ENCODE measurements at places on chromosomes 13 and 19.

- DNase-seq = peak; percentile 41
Observed at GRCh38 chr13:46728777-46729176, 68.2 kb downstream of the ESD start.

DNA sequence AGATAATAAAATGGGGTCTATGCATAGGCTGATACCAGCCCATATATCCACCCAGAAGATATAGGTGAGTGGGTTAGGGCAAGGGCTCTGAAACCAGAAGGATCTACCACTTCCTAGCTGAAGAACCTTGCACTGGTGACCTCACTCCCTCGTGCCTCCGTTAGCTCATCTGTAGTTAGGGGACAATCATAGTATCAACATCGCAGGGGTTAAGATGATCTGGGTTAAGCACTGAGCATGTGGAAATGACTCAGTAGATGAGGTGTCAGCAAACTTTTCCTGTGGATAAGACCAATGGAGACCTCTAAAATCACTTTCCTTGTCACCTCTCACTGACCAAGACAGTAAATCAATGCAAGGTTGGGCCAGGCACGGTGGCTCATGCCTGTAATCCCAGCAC is 30.5 kb downstream of the TNFSF14 start:
- DNase-seq = peak; percentile 76

- no peak for DNase-seq
Observed at GRCh38 chr19:51572908-51573307, 1.8 kb downstream of the ZNF175 start.

DNA sequence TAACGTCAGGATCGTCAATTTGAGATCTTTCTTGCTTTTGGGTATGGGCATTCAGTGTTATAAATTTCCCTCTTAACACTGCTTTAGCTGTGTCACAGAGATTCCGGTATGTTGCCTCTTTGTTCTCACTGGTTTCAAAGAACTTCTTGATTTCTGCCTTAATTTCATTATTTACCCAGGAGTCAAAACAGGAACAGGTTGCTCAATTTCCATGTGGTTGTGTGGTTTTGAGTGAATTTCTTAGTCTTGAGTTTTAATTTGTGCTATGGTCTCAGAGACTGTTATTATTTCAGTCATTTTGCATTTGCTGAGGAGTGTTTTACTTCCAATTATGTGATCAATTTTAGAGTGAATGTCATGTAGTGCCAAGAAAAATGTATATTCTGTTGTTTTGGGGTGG is 153.1 kb downstream of the PCDH17 start:
- DNase-seq = no peak

GRCh38 chr13:21615427-21615826 is 11.5 kb upstream of the MICU2 start:
- DNase-seq = no peak

DNA sequence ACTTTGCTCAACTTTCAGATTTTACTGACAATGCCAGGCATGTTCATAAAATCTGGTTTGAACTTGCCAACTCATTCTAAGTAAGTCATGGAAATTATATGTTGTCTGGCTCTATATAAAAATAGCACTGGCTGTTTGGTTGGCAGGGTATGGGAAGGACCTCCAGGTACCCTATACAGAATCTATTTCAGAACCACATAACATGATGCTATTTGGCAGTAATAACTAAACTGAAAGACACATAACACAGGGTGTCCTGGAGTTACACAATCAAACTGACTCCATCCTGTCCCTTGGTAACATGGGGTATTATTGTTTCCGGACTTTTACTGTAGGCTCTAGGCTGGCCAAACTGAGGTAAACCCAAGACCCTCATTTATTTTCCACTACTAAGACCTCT is 248.8 kb downstream of the RGCC start:
- no peak for DNase-seq

- no peak for DNase-seq
Observed at GRCh38 chr13:71871176-71871754, 4.3 kb upstream of the DACH1 start.

GRCh38 chr13:40665126-40666044 is 1.1 kb downstream of the FOXO1 start:
- peak; percentile 25 for DNase-seq

DNA sequence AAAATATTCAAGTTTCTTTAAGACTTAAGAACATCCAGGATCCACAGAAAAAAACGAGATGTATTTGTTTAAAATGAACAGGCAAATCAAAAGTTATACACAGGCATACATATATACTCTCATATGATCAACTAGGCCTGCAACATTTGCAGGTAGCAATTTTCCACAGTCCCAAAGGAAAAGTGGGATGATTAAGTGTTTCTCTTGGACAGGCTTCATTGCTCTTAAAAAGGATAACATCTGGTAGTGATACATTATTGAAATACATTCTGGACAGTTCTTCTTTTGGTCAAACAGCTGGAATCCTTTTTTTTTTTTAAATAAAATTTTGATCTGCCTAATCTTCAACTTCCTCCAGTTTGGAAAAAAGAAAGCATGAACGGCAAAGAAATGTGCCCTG is 114.8 kb upstream of the TDRD3 start:
- no peak for DNase-seq

- no peak for DNase-seq
Observed at GRCh38 chr19:51573331-51573730, 2.2 kb downstream of the ZNF175 start.

DNA sequence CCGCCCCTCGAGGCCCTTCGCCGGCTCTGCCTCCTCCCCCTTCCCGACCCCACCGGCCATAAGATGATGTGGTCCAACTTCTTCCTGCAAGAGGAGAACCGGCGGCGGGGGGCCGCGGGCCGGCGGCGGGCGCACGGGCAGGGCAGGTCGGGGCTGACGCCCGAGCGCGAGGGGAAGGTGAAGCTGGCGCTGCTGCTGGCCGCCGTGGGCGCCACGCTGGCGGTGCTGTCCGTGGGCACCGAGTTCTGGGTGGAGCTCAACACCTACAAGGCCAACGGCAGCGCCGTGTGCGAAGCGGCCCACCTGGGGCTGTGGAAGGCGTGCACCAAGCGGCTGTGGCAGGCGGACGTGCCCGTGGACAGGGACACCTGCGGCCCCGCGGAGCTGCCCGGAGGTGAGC is 1.4 kb downstream of the CACNG6 start:
- DNase-seq = no peak

DNA sequence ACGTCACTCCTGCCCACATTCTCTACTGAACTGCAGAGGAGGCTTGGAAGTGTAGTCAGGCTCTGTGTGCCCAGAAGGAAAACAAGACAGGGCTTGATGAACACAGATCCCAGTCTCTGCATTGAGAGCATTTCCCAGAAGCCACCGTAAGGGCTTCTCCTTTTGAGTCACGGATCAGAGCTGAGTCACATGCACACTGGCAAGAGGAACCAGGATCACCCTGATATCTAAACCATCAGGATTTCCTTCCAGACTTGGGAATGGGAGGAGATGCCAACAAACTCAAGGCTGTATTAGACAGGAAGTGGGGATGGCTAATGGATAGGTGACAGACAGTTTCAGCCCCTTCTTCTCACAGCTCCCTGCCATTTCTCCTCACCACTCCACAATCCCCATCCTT is 17.7 kb upstream of the FBXO17 start:
- DNase-seq = no peak

DNA sequence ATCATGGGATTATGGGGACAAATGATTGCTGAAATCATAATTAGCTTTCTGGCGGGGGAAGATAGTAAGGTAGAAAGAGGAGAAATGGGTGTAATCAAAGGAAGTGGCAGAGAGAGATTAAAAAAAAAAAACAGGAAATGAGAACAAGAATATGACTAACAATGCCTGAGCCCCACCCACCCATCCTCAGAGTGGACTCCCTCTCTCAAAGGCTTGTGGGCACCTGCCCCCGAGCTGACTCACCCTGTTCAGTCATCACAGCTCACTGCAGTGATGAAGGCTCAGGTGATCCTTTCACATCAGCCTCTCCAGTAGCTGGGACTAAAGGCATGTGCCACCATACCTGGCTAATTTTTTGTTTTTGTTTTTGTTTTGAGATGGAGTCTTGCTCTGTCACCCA is 26.4 kb upstream of the TPT1 start:
- peak; percentile 94 for DNase-seq

DNA sequence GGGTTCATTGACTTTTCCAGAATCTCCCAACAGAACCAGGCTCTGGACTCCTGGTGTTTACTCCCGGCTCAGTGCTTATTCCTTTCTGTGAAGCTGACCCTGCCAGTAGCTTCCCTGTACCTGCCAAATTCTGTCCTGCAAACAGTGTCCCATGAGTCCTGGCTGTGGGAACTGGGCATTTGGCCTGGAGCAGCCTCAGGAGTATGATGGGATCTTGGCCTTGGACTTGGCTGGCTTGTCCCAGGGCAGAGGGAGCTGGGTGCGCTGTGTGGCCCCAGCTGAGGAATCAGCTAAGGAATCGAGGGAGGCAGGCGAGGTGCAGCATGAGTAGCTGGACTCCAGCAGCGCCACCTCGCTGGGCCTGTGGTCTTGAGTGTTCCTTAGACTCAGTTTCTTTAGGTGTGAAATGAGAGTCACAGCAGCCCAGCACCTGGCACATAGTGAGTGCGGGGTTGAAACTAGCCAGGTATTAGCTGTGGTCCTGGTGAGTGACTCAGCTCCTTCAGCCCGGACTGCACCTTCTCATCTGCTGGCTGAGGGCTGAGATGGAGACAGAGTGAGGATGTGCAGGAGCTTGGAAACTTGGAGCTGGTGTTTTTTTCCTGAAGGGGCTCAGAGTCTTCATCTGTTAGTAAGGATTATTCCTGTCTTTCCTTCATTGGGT is 10.4 kb downstream of the CLASRP start:
- DNase-seq = no peak

- DNase-seq = no peak
Observed at GRCh38 chr19:3707868-3708206, 347 bp upstream of the TJP3 start.

DNA sequence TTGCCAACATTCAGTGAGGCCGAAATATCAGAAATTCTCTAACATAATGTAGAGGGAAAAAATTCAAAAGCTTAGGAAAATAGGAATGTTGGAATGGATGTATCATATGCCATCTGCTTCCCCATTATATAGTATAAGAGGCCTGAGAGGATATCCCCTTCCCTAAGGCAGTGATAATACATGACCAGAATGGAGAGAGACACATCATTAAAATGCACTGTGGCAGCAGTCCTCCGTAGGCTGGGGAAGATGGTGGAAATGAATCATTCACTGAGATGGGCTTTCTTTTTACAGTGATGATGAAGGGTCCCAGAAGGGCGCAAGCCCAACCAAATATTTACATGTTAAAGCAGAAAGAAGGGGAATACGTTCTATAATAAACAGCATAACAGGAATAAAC is 799.1 kb upstream of the SPRY2 start:
- DNase-seq = no peak

GRCh38 chr19:48351341-48351752 is 12.4 kb downstream of the TMEM143 start:
- DNase-seq = peak; percentile 83

- no peak for DNase-seq
Observed at GRCh38 chr13:50679321-50679720, 164.2 kb downstream of the DLEU7 start.

GRCh38 chr19:2627855-2628254 is 74.6 kb downstream of the GNG7 start:
- no peak for DNase-seq

- no peak for DNase-seq
Observed at GRCh38 chr13:44305917-44306370, 67.7 kb upstream of the SERP2 start.

DNA sequence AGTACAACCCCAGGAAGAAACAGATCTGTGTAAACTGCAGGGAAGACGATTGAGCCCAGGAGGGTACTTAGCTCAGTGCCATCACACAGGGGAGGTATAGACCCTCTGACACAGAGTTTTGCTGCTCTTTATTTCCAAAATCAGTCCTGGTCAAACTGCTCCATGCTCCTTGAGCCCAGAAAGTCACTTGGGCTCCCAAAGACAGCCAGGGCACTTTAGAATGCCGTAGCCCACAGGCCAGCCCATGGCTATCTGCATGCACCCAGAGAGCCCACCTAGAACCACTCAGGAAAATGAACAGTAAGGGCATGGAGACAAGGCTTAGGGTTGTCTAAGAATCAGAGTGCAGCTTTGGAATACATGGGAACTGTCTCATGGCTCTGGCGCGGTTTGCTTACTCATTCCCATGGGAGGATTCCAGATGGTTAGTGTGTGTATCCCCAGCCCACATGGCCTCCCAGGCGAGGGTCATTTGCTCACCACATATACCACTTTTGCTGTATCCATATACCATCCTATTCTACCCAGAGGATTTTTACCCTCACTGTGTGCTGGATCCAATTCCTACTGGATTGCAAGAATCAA is 14.7 kb upstream of the PDCD5 start:
- DNase-seq = no peak

DNA sequence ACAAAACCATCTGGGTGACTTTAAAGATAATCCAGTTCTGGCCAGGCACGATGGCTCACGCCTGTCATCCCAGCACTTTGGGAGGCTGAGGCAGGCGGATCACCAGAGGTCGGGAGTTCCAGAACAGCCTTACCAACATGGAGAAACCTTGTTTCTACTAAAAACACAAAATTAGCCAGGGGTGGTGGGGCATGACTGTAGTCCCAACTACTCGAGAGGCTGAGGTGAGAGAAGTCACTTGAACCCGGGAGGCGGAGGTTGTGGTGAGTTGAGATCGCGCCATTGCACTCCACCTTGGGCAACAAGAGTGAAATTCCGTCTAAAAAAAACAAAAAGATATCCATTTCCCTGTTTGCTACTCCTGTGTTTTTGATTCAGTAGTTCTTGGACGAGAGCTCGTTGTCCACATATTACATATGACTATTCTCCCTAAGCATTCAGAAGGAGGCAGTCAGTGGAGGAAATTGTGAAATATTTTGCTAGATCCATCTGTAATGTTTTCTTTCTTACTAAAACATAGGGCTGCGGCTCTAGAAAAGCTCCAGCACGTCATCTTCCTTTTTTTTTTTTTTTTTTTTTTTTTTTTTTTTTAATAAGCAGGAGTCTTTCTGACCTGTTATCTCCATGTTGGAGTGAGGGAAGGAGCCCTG is 33.6 kb downstream of the ZNF701 start:
- no peak for DNase-seq

GRCh38 chr13:98794498-98794897 is 42.0 kb upstream of the SLC15A1 start:
- DNase-seq = no peak

DNA sequence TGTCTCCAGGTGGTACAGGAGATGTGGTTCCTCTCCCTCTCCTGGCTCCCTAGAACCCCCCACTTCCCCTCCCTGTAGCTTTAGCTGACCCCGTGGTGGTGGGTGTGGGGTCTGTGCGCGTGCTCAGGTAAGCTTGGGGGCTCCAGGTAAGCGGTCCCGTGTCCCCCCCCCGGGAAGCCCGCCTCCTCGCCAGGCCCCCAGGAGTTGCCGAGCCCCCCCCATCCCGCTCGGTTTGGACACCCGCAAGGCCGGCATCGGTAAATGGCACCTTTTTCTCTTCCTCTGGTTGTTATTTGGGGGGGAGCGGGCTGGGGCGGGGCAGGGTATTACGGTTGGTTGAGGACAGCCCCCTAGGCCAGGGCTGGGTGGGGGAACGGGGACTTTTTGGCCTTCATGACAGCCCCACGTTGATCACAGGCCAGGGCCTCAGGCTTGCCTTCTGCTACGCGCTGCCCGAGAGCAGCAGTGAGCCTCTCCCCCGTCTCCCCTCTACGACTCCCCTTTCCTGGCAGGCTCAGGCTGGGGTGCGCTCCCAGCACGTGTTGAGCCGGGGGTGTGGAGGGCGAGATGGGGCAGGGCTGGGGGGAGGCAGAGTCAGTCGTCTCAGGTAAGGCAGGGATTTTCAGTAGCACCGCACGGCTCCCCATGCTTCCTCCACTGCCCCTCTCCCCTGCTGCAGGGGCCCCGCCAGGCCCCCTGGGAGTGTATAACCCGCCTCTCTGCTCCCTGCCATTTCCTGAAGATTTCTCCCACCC is 10.7 kb upstream of the LIN7B start:
- no peak for DNase-seq

Data from activated CD4-positive, alpha-beta T cell treated with anti-CD3 and anti-CD28 coated beads, Interleukin-2, Interleukin-4, amounts not matched to agents 100 ng/mL and 50 ng/mL, durations not matched to agents 16 hours and 8 hours (primary cell).